ENCODE measurements at places on chromosomes 12 and 14. TPM values are rescaled to one million over a fixed set of nuclear protein-coding genes. Genes with fewer than 3 reads are reported as not detected.

Gene TAS2R13
- 2.4 TPM for total RNA-seq

Gene PKP2
- total RNA-seq = 0.38 TPM

DNA sequence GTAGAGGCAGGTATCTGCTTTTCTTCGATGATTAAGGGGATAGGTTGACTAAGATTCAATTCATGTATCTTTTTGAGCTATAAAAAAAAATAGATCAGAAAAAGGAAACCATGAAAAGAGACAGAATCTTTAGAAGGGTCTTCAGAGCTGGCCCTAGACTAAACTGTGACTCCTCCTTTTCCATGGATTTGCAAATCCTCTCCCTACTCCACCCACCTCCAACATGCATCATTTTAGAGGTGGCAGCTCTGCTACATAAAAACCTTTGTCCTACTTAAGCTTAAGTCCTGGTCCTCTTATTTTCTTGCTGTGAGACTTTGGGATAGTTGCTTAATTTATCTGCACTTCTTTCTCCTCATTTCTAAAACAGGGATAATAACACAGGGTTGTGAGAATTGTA lies 48.4 kb upstream of the LIMA1 start:
- no peak for DNase-seq

DNA sequence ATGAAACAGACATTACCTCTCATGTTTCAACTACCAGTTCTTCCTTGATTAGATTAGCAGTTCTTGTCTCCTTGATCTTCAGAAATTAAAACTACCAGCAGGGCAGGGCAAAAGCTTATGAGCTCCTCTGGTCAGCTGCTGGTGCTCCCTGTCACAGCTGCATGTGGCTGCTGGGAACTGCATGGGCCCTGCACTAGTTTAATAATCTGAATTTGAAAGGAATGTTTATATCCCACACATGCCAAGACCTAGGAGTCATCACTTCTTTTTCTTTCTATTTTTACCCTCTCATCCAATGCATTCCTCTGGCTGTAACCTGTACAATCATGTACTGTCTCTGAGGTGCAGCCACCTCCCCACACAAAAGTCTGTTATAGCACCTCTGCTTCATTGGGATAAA lies 73.9 kb downstream of the ARMH4 start:
- no peak for DNase-seq

- no peak for DNase-seq
Observed at GRCh38 chr14:32697704-32698103, 241.0 kb upstream of the NPAS3 start.

Gene LRP1-AS
- not detected for total RNA-seq

- peak; percentile 61 for DNase-seq
Observed at GRCh38 chr12:44774815-44775411, 101.2 kb downstream of the NELL2 start.

GRCh38 chr12:16187660-16188059 lies 89.8 kb downstream of the SLC15A5 start:
- DNase-seq = no peak

GRCh38 chr12:3122841-3123678 lies 45.9 kb downstream of the TSPAN9 start:
- no peak for DNase-seq

GRCh38 chr12:118908811-118909210 lies 72.5 kb upstream of the SRRM4 start:
- no peak for DNase-seq

Gene ZDHHC22
- total RNA-seq = not detected

GRCh38 chr12:102873077-102873476 lies 44.0 kb downstream of the PAH start:
- no peak for DNase-seq

DNA sequence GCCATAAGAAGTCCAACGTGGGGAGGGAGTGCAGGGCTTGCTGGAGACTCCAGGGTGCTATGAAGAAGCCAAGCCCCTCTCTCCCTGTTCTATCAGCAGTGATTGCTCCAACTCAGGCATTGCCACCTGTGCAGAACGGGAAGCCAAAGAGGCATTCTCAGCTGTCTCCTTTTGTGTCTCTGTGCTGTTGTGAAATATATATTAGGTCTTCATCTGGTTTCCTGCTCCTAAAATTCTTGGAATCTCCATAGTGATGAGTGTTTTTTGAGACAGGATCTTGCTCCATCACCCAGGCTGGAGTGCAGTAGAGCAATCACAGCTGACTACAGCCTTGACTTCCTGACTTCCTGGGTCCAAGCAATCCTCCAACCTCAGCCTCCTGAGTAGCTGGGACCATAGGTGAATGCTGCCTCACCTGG lies 51.2 kb upstream of the AEBP2 start:
- DNase-seq = no peak

DNA sequence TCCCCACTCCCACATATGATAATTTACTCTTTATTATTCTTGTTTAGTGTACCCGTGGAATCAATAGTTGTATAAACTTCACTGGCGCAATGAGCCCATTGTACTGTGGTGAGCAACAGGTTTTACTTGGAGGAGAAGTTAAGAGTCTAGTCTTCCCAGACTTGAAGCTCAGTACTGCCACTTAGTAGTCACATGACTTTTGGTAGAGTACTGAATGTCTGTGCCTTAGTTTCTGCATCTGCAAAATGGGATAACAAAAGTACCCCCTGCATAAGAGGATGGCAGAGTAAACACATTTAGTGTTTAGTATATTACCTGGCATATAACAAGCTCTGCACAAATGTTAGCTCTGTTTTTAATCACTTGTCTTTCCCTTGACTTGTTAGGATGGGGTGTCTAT lies 375.5 kb downstream of the VRK1 start:
- no peak for DNase-seq

Gene KRT71
- total RNA-seq = not detected

DNA sequence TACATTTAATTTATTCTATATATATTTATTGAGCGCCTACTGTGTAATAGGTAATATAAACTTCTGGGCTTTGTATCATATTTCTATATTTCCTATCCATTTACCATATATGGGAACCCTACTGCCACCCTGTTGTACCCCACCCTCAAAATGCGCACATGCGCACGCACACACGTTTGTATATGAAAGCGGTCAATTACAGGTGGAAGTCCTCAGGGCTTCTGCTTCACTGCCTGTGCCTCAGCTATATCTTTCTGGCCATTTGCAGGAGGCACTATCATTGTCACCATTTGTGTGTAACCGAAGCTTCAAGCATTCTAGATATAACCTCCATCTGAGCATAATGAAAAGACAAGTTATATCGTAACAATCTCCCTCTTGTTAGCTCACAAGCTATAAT lies 31.3 kb upstream of the KCNMB4 start:
- peak; percentile 32 for DNase-seq

DNA sequence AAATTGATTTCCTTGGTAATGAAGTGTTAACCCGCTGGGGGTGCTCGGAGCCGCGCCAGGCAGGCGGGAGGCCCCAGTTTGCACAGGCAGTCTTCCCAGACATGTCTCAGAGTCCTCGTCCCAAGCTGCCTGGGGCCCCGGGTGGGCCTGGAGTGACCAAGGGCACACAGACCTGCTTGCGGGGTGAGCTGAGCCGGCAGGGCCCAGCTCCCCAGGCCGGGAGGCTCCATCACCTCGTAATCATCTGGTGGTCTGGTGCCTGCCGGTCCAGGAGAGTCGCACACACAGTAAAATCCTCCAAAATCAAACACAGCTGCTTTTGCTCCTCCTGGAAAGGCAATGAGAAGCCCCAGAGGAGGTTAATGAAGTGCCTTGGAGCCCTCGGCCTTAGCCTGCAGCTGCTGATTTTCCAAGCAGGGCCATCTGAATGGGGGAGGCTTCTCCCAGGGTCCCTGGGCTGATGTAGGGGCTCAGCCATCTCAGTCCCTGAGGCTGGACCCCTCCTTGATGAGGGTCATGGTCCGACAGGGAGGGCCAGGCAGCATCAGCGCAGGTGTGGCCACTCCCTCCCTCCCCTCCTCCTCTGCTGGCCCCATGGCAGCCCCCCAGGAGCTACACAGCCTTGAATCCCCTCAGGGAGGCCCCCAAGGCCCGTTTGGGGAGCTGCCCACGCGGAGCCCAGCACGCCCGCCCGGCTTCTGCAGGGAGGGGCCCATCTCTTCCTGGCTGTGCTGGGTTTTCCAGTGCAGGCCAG lies 39.4 kb upstream of the FBRSL1 start:
- DNase-seq = peak; percentile 70

DNA sequence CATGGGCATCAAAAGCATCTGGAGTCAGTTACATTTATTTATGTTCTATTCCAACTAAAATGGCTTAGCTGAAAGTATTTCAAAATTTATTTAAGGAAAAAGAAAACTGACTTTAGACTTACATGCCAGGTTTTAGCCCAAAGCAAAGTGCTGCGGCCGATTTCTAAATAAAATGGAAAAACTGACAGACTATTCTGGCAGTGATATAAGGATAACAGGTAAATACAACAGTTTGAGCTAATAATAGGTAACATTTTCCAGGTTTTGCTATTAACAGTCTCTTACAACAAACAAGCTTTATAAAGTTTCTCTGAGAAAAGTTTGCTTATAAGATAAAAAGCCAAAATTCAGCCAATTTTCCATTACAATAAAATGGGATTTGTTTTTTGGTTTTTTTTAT lies 937.2 kb upstream of the FLRT2 start:
- DNase-seq = no peak

DNA sequence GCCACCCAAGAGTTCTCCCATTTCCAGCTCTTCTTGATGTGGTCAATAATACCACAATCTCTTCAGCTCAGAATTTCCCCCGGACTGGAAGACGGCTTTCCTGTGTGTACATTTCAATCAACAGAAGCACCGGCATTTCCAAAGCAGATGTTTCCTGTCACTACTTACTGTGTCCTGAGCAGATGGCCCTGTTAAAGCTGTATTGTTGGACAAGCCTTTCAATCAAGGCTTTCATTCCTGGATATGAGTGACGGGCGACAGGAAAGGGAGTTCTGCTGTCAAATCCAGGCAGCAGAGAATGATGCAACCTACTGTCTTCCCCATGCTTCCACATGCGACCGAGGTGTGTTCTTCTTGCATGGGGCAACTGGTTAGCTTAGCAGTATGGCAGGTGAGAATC lies 76.4 kb upstream of the CCDC60 start:
- DNase-seq = no peak

DNA sequence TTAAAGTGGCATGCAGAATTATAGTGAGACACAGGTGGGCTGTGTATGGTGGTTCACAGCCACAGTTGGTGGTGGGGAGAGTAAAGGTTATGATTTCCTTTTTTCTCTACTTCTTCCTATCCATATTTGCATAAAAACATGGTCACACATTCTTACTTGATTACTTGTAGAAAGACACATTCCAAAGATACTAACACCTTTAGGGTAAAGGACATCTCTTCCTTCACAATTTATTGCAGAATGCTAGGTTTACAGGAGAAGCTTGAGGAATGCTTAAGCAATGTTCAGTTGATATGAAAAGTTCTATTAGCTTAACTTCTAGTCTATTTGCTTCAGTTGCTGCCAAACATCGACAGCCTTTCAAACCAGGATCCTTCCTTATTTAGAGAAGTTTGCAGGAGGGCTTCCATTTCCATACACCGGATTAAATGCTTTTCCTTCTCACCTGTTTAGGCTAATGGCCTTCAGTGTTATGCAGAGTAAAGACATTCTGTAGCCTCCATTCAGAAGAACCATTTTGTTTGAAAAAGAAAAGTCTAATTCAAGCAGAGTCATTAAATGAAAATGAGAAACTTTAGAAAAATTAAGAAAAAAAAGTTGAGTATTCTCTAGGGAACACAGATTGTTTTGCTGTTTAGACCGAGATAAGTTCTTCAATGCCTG lies 2.6 kb upstream of the PHC1 start:
- DNase-seq = no peak

DNA sequence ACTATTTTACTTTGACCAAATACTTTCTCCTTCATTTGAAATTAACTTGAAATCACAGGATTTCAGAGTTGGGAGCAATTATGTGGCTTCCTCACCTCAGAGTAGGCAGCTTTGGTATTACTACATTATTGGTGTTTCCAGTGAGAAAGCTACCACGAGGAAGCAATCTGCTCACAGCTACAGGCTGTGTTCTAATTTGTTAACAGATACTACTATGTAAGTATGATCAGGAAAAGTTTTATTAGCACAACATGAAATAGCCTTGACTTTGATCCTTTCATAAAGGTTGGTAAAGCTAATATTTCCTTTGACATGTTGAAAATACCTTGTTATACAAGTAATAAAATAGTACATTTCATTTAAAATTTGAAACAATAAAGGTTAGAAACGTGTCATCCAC lies 30.6 kb downstream of the TAOK3 start:
- DNase-seq = no peak

- no peak for DNase-seq
Observed at GRCh38 chr12:3042394-3042793, 34.8 kb upstream of the TSPAN9 start.

Gene MGAT4C
- 3.4 TPM for total RNA-seq

Gene ACOT6
- not detected for total RNA-seq

GRCh38 chr14:101721951-101722661 lies 39.4 kb upstream of the PPP2R5C start:
- DNase-seq = no peak

Gene PRH2
- total RNA-seq = not detected

Gene HSP90AA1
- total RNA-seq = 464 TPM

GRCh38 chr12:46386877-46387629 lies 14.5 kb upstream of the SLC38A2 start:
- DNase-seq = peak; percentile 82

Data from posterior vena cava (tissue), 2 donors.